HEK293T (cell line): ENCODE measurements at places on chromosomes 11 and 22.

- DNase-seq = no peak
These were observed 3.8 kb upstream of the APOL1 start for GRCh38 chr22:36249160-36249559.

DNA sequence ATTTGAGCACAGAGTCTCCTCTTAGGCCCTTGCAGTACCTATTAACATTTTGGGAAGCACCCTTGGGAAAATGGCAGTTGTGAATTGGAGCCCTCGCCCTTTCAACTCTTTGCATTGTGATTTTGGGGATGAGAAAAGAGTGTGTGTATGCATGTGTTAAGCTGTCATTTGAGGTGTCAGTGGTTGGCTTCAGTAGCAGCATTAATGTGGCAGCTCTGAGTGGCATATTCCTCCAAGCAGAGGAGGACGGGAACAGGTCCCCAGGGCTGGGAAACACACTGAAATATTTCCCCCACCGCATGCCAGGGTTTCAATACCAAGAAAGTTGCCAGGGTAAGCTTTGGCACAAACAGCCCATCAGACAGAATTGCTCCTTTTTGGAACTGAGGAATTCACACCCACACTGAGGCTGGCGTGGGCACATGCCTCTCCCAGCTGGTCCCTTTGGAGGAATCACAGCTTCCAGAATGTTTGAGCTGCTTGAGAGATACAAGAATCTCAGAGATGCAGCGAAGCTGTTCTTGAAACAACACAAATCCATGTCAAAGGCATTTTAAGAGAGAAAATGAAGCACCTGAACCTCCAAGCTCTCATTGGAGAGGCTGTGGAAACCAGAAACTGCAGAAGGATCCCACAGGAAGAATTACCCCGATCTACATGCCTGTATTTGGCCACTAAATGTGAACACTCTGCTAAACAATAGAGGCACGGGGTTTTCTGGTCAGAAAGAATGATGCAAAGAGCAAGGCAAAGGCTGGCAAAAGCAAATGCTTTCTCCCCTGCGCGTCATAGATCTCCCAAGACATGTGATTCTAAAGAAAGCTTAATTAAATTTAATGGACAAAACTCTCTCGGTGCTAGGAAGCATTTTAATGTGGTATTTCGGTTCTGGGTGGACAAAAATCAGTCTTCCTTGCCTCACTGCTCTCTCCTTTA lies 67.2 kb upstream of the RCN1 start:
- DNase-seq = no peak

- no peak for DNase-seq
These were observed 63.0 kb downstream of the ARHGAP8 start for GRCh38 chr22:44815099-44816070.

- peak; percentile 60 for DNase-seq
These were observed 52.2 kb downstream of the C22orf42 start for GRCh38 chr22:32106930-32107329.

- DNase-seq = no peak
These were observed 34.5 kb upstream of the BLID start for GRCh38 chr11:122150216-122151124.

- DNase-seq = no peak
These were observed 45.5 kb downstream of the GAS2 start for GRCh38 chr11:22711880-22712279.

DNA sequence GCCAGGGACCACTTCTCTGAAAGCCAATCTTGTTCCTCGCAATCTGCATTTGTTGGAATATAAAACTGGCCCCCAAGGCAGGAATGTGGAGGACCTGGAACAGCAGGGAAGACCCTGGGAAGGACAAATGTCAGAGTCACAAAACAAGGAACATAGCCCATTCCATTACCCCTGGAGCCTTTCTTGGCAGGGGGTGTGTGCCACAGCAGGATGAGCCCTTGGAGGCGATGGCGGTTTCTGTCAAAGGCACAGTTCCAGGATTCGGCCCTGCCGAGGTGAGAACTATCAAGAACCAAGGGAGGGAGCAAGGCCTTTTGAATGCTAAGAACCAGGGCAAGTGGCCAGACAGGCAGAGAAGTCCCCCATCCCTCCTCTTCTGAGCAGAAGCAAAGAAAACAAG lies 204.3 kb downstream of the TRIM29 start:
- DNase-seq = no peak

- DNase-seq = no peak
These were observed 1160.5 kb upstream of the CNTN5 start for GRCh38 chr11:97860237-97860636.

- no peak for DNase-seq
These were observed 8.7 kb upstream of the PIWIL4 start for GRCh38 chr11:94558468-94558867.

GRCh38 chr11:14687456-14687855 lies 43.9 kb downstream of the PDE3B start:
- no peak for DNase-seq

DNA sequence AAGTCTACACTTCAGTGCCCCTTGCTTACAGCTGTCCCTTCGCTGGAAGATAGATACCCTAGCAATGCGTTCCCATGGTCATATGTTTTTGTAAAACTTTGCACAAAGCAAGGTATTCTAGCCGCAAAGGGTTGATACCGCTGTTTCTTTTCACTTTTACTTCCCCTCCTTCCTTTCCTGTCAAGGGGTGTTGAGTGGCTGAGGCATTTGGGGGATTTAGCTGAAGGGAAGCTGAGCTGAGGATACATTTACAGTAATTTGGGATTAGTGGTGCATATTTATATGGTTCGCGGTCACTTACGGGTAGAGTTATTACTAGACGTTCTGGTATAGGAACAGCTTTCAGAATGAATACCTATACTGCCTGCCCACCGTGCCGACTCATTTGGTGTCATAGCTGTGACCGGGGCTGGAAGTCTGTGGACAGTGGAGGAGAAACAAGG lies 86.9 kb upstream of the WNT11 start:
- DNase-seq = no peak

- no peak for DNase-seq
These were observed 237.5 kb downstream of the MIAT start for GRCh38 chr22:26894766-26895485.

DNA sequence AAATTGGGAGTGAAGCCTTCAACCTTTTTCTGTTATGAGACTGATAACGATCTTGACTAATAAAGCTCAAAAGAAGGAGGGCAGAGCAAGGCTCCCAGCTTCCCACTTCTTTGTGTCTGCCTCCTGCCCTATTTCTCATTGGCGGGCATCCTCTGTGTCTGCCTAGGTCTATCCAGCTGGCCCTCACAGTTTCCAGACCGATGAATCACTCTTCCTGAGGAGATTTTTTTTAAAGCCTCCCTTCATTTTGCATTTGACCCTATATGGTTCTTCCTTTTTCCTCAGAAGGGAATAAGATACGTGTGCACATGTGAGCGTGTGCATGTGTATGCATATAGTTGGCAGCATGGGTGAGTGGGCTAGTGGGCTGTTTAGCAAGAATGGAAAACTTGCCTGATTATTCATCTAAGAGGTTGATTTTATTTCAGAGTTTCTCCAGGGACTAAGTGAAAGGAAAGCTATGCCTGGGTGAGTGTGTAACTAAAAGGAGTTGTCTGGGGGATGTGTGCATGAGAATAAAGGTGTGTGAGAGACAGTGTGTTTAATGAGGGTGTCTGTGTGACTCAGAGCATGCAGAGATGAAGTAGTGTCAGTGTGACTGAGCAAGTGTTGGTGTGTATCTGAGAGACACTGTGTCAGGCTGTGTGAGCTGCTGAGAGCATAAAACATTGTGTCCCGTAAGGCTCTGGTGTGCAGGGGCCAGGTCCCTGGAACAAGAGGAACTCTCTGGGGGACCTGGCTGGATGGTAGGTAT lies 12.2 kb downstream of the PHLDB1 start:
- DNase-seq = no peak

DNA sequence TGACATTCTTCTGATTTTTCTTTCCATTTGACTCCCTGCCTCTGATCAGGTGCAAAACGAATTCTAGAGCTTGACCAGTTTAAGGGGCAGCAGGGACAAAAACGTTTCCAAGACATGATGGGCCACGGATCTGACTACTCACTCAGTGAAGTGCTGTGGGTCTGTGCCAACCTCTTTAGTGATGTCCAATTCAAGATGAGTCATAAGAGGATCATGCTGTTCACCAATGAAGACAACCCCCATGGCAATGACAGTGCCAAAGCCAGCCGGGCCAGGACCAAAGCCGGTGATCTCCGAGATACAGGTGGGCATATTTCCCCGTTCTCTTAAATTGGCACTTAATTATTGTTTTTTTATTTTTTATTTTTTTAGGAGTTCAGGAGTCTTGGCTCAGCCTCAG lies 15.4 kb downstream of the XRCC6 start:
- no peak for DNase-seq

- DNase-seq = no peak
These were observed 741.8 kb downstream of the OPCML start for GRCh38 chr11:132790466-132790865.

GRCh38 chr22:37674951-37675929 lies at the start of gene LGALS1:
TSS of gene LGALS1 (plus strand) at chr22:37675636. CDS start at chr22:37675703, 67 bp downstream.
- peak; percentile 74 for DNase-seq

DNA sequence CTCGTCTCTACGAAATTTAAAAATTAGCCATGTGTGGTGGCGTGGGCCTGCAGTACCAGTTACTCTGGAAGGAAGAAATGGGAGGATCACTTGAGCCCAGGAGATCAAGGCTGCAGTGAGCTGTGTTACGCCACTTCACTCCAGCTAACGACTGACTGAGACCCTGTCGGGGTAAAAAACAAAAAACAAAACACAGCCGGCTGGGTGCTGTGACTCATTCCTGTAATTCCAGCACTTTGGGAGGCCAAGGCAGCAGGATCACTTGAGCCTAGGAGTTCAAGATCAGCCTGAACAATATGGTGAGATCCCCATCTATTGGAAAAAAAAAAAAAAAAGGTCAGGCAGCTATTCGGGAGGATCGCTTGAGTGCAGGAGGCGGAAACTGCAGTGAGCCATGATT lies 2.4 kb downstream of the PAFAH1B2 start:
- no peak for DNase-seq

DNA sequence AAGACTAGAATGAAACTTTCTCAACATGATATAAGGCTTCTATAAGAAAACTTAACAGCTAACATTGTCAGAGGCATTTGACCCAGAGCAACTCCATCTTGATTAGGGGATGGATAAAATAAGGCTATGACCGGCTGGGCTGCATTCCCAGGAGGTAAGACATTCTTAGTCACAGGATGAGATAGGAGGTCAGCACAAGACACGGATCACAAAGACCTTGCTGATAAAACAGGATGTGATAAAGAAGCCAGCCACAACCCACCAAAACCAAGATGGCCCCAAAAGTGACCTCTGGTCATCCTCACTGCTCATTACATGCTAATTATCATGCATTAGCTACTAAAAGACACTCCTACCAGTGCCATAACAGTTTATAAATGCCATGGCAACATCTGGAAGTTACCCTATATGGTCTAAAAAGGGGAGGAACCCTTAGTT lies 135.2 kb downstream of the TTC28 start:
- no peak for DNase-seq

DNA sequence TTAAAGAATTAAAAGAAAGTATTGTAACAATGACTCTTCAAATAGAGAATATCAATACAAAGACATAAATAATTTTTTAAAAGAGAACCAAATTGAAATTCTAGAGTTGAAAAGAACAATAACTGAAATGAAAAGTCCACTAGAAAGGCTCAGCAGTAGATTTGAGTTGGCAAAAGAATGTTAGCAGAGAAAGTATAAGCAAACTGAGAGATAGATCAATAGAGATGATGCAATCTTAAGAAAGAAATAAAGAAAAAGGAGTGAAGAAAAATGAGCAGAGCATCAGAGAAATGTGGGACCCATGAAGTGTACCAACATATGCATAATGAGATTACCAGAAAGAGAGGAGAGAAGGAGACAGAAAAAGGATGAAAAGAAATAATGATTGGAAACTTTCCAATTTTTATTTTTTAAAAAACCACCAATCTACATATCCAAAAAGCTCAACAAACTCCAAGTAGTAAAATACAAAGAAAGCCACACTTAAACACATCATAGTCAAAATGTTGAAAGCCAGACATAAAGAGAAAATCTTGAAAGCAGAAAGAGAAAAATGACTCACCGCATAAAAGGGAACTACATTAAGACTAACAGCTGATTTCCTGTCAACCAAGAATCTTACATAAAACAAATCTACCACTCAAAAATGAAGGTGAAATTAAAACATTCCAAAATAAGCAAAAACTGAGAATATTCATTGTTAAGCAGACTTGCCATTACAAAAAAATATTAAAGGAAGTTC lies 20.9 kb downstream of the NCF4 start:
- DNase-seq = no peak

GRCh38 chr11:36837831-36838437 lies 239.9 kb upstream of the RAG2 start:
- no peak for DNase-seq

GRCh38 chr11:28618416-28618815 lies 510.2 kb downstream of the METTL15 start:
- no peak for DNase-seq

- no peak for DNase-seq
These were observed 1.1 kb upstream of the CBL start for GRCh38 chr11:119205080-119205479.

- no peak for DNase-seq
These were observed 67.7 kb upstream of the SORL1-AS1 start for GRCh38 chr11:121520243-121521144.

- peak; percentile 20 for DNase-seq
These were observed 2.0 kb downstream of the TENM4 start for GRCh38 chr11:79438631-79439409.

GRCh38 chr11:92569726-92570125 lies 345.1 kb downstream of the FAT3 start:
- no peak for DNase-seq

DNA sequence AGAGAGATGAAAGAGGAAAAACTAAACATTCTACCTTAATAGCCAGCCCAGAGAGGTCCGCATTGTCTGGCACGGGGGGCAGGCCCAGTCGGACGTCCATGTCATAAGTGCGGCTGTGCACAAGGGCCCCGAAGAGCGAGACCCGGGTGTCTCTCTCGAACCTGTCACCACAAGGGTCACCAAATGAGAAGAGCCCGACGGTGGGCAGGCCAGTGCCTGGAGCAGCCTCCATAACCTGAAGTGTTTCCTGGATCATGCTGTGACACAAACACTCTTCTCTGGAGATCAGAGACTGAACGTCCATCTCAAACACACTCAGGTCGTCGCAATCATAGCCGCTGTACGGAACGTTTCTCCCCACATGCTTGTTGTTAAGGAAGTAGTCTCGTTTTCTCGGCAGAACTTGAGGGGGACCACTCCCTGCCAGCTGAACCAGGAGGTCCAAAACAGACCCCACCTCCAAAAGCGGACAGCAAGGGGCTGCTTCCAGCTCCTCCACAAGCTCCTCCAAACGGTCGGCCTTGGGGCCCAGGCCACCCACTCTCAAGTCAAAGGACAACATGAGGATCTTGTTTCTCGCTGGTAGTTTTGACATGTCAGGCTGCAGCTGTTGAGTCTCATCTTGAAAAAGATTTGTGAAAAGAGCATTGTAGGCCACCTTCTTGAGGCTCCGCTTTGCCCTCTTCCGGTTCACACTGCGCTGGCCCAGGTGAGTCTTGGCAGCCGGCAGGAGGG lies 971 bp downstream of the TUBGCP6 start:
- DNase-seq = no peak
